ENCODE measurements at places on chromosomes 2 and 18.

DNA sequence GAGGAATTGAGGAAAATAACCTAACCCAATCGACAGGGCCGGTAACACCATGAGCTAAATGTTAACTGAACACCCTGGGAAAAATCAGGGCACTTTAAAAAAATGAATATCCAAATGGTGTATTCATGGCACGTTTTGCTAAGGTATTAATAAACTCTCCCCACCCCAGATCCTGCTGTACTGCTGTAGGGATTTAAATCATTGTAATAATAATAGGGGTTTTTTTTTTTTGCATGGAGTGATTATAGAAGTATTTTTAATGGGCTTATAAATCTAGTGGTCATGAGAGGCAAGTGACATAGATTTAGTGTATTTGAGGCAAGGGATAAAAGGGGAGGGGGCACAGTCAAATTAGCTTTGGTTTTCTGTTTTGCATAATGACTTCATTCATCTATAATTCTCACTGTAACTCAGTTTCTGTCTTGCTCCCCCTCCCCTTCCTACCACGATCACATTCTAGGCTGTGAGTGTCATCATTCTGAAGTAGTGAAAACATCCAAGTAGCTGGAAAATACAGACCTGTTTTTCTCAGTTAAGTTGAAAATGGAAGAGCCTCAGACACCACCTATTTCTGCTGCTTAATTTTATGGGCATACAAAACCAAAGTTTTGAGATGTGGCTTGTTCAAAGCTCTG is 18.2 kb upstream of the MGAT5 start:
- DNase-seq: no peak

DNA sequence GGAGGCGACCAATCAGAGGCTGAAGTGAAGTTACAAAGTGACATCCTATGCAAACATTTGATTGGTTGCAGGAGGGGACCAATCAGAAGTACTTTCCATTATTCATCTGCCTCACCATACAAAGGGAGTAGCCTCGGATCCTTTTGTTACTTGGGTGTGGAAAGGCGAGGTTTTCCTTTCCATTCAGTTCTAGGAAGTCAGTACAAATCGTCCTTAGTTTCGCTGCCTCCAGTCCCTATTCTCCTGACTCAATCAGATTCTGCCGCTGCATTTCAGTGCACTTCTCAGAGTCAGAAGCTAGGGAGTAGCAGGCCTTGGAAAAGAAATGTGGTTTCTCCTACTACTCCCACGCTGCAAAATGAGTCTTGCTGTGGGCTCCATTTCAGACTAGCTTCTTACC is 149.4 kb downstream of the DTNA start:
- DNase-seq: no peak

- DNase-seq: peak; percentile 22
Observed at GRCh38 chr18:36402765-36403396, 105.4 kb downstream of the FHOD3 start.

DNA sequence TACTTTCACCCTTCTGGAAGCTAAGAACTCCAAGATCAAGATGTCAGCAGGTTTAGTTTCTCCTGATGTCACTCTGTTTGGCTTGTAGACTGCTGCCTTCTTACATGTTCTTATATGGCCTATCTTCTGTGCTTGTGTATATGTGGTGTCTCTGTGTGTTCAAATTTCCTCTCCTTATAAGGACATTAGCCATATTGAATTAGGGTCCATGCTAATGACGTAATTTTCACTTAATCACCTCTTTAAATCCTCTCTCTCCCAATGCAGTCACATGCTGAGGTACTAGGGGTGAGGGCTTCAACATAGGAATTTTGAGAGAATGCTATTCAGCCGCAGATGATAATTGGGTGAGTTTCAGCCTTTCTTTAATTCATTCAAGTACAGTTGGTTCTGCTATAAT is 458.3 kb upstream of the SYT4 start:
- DNase-seq: no peak

- no peak for DNase-seq
Observed at GRCh38 chr2:120624738-120625446, 110.8 kb upstream of the GLI2 start.

GRCh38 chr2:234701841-234702240 is 205.0 kb upstream of the ARL4C start:
- no peak for DNase-seq

DNA sequence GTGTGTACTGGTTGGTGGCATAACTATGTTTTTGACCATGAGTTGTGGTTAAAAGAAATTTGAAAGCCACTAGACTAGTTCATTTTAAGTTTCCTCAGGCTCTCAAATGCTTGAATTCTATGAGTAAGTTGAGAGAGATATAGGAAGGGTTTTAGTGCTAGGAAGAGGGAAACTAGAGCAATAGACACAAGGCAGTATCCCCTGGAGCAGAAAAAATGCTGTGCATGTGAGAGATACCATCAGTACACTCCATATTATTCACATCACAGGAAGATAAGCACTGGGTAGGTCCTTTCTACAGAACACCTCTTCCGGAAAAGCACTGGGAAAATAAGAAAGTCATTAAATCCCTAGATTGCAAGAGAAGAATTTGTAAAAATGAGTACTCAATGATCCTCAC is 19.3 kb upstream of the DSG3 start:
- no peak for DNase-seq

DNA sequence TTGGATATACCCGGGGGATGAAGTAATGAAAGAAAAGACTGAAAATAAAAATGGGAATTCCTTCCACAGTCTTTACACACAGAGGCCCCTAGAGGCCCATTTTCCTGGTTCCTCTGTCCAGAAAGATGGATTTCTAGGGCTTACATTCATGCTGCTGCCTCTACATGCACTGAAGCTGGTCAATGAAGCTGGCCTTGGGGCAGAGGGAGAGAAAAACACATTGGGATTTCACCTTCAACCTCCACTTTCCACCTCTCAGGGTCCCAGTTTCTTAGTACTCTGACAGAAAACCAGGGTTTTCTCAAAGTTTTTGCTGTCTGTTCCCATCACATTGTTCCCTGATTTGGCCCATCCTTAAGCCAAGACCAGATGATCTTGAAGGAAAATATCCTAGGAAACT is 154.6 kb upstream of the ZSWIM2 start:
- DNase-seq: no peak

DNA sequence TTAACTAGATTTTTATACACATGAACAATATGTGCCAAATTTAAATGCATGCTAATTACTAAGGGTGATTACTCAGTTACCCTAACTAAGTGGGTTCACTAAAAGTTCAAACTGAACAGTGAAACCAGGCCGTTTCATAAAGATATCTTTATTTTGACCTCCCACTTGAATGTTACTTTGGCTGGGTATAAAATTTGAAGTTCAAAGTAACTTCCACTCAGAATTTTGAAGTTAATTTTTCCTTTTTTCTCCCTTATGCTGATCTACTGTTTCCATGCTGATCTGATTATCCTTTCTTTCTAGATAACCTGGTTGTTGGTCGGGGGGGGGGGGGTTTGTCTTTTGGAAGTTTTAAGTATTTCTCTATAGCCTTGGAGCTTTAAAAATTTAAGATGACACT is 25.5 kb upstream of the MAP4K4 start:
- DNase-seq: no peak

GRCh38 chr2:171399292-171399691 is 34.5 kb downstream of the METTL8 start:
- no peak for DNase-seq

DNA sequence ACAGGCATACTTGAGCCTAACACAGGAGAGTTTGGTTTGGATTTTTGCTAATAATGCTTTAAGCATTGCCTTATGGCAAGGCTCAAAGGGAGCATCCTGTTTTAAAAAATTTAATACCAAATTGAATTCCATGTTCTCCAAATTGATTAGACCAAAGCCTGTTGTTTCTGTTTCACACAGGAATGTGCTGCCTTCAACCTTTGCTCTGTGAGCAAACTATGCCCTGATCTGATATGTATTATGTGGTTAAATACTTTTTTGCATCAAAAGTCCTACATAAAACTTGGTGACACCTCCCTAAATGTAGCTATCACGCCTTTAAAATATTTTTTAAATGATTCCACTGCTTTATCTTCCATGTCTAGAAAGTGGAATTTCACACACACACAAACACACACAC is 691.4 kb downstream of the CPS1 start:
- no peak for DNase-seq
